ENCODE measurements at places on chromosomes 4 and X.

DNA sequence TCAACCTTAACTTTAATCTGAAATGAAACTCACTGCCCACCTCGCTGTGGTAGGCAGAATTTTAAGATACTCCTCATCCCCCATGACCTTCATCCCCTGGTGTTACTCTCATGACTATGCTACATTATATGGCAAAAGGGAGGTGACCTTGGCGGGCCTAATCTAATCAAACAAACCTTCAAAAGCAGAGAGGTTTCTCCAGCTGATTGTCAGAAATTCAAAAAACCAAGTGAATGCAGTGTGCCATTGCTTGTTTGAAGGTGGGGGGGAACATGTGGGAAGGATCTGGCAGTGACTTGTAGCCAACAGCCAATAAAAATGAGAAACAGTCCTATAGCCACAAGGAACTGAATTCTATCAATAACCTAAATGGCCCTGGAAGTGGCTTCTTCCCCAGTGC, 48.5 kb downstream of the KLHL8 start:
- no peak for DNase-seq

- no peak for DNase-seq
These were observed 31.6 kb upstream of the ABCG2 start for GRCh38 chr4:88189881-88190585.

DNA sequence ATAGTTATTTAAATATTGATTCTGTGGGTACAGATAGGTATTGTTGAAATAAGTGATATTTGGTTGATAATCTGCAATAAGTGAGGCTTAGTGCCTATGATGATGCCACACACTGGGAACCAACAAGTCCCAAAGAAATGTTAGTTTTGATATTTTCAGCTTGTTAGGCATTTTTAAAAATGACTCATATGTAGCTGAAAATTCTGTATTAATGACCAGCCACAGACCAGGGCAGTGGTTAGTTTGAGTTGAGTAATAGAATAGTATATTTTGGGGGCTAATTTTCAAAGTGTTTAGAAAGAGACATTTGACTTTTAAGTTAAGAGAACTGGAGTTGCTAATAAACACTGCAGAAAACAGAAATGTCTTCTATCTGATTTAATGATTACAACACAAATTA, 9.4 kb downstream of the INTU start:
- no peak for DNase-seq

- DNase-seq, result no peak
These were observed 189.0 kb upstream of the HCCS start for GRCh38 chrX:10922159-10922558.

- no peak for DNase-seq
These were observed 33.3 kb upstream of the DSPP start for GRCh38 chr4:87574996-87575395.

All from stimulated activated CD4-positive, alpha-beta T cell treated with anti-CD3 and anti-CD28 coated beads, TNF-alpha, amount 100 ng/mL, for 4 hours (primary cell).